ENCODE measurements at places on chromosomes 4 and X. TPM values are rescaled to one million over a fixed set of nuclear protein-coding genes. Genes with fewer than 3 reads are reported as not detected.

PROM1 gene
- total RNA-seq = not detected

- no peak for DNase-seq
- H3K27ac ChIP-seq = no peak overlapping the region
- H3K4me1 ChIP-seq = no peaks in the 10 kb centered on the region
- no peaks in the 10 kb centered on the region for H3K36me3 ChIP-seq
Observed at GRCh38 chr4:11564021-11564420, 135.3 kb upstream of the HS3ST1 start.

GRCh38 chr4:83725336-83726085 lies 189.6 kb downstream of the GPAT3 start:
- H3K27me3 ChIP-seq = no peaks in the 10 kb centered on the region
- no peaks in the 10 kb centered on the region for H3K4me1 ChIP-seq
- H3K36me3 ChIP-seq = no peaks in the 10 kb centered on the region
- no peak overlapping the region for H3K4me3 ChIP-seq
- DNase-seq = no peak
- no peak overlapping the region for H3K27ac ChIP-seq

DNA sequence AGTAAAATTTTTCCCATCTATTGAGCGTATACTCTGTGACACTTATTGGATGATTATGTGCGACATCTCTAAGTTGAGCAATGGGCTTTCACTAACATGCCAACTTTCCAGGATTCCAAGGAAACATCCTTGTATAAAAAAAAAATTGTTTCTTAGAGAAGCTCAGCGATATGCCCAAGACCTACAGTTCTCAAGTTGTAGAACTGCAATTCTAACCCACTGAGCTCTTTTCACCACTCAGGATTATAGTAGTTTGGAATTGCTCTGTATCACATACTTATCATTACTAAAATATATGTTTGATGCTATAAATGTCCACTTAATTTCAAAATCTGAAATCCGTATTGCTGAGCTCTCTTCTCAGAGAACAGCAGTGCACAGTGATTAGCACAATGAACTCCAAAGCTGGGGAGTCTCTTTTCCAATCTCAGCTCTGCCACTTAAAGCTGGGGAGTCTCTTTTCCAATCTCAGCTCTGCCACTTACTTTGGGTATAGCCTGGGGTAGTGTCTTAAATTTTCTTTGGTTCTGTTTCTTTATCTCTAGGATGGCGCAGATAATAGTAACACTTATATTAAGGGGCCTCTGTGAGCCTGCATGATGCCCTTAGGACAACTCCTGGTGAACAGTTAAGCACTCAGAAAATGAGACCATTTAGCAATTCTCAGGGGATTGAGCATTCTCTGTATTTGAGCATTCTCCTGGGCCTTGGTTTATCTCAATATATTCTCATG lies 1722.2 kb upstream of the AGA start:
- H3K27ac ChIP-seq = no peak overlapping the region
- no peak overlapping the region for H3K4me3 ChIP-seq
- no peaks in the 10 kb centered on the region for H3K27me3 ChIP-seq
- H3K36me3 ChIP-seq = no peaks in the 10 kb centered on the region
- DNase-seq = no peak

AFF2 gene
- 17.0 TPM for total RNA-seq

DNA sequence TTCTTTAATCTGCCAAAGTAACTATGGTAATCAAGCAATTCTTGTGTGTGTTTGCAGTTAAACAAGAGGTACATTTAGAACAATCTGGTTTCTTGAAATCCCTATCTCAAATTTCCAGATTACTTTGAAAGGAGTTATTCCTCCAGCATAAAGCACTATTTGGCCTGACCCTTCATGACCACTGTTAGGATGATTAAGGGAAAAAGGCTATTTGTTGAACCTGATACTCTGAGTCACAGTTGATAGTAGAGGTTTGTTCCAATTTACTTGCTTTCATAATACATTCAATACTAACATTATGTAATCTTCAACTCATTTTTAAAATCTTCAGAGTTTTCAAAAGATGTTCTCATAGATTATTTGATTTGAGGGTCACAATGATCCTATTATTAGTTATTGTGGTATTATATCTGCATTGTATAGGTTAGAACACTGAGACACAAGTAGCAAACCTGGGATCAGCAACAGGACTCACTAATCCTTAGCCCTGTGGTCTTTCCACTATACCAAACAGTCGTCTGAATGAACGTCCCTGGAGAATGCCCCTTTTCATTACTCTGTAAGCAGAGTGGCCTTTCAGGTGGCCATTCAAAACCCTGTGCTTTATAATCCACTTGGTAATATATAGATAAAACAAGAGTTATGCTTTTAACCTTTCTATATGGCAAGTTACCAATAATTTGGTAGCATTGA lies 8.1 kb upstream of the NDST4 start:
- no peak for DNase-seq
- no peaks in the 10 kb centered on the region for H3K36me3 ChIP-seq
- no peaks in the 10 kb centered on the region for H3K27me3 ChIP-seq
- no peak overlapping the region for H3K27ac ChIP-seq
- H3K4me1 ChIP-seq = no peaks in the 10 kb centered on the region
- H3K4me3 ChIP-seq = no peak overlapping the region

GRCh38 chr4:140302151-140302859 lies 71.1 kb upstream of the SCOC start:
- H3K27me3 ChIP-seq = no peaks in the 10 kb centered on the region
- peaks cover 5% of the 10 kb centered on the region for H3K4me1 ChIP-seq
- no peak overlapping the region for H3K27ac ChIP-seq
- DNase-seq = no peak

DNA sequence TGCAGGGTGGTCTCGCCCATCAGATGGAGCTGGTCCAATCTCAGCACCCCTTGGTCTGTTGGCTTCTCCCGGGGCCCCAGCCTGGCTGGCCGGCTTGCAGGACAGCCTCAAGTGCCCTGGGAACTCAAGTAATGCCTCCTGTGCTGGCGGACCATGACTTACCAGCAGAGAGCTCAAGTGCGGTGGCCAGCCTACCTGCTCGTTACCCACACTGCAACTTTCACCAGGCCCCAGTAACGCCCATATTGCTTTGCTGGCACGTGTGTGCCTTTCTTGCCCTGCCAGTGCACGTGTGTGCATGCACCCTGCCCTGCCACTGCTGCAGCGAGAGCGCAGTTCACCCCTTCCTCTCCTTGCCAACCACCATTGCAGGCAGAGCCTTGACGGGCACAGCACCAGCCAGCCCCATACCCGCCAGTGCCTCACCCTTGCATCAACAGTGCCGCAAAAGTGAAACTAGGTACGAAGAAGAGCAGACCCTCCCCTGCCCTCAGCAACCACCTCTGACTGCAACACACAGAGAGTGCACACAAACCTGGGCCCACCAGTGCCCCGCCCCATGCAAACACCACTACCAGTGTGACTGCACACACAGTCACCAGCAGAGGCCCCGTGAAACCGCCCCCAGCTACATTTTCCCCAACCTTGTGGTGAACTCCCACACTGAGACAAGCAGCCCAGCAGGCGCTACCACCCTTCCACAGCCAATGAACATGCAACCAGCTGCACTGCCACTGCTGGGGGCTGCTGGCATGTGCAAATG lies 88.9 kb upstream of the POU3F4 start:
- H3K27me3 ChIP-seq = no peaks in the 10 kb centered on the region
- no peak overlapping the region for H3K4me3 ChIP-seq
- no peaks in the 10 kb centered on the region for H3K4me1 ChIP-seq
- no peak overlapping the region for H3K27ac ChIP-seq
- DNase-seq = no peak

GRCh38 chr4:65918872-65919271 lies 248.6 kb upstream of the EPHA5 start:
- H3K27ac ChIP-seq = no peak overlapping the region
- H3K4me1 ChIP-seq = no peaks in the 10 kb centered on the region
- H3K36me3 ChIP-seq = no peaks in the 10 kb centered on the region
- no peak overlapping the region for H3K4me3 ChIP-seq
- DNase-seq = no peak
